ENCODE measurements at places on chromosomes 7 and 10.

DNA sequence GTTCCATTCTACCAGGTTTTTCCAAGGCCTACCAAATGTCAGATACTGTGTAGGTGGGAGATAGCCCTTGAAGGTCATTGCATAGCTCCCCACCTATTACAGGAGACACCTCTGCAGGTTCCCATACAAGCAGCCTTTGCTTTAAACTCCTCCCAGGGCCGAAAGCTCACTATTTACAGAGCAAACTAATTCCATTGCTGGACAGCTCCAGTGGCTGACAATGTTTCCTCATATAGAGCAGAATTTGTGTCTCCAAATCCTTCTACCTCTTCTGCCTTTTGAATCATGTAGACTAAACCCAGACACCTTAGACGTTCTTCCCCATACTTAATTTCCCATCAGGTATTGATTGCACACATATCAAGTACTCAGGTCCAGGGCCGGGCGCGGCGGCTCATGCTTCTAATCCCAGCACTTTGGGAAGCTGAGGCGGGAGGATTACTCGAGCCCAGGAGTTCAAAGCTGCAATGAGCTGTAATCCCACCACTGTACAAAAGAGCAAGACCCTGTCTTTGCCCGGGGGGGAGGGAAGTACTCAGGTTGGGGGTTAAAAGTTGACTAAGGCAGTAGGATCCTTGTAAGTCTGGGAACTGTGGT, 2.1 kb downstream of the CNNM1 start:
- no peak for DNase-seq

DNA sequence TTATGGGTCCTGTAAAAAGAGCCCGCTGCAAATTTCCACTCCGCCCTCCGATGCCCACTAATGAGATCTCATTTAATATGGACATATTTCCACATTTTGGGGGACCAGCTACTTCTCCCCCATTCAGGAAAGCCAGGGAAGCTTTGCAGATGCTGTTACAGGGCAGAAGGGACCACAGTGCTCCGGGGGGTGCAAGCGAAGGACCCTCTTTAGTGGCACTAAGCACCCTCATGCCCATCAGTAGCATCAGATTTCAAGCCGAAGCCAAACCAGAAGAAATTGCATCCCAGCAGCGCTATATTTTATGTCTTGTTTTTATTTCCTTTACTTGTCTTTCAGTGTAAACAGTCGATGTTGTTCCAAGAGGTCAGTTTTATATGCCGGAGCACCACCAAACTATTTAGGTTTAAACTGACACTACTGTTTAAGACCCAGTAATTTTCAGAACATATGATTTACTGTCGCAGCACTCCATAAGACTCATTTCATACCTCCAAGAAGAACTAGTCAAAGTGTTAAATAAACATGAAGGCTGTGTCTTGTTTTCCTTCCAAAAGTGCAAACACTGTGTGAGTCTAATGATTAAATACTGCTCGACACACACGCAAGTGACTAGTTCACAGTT, 122.2 kb upstream of the MGMT start:
- no peak for DNase-seq

DNA sequence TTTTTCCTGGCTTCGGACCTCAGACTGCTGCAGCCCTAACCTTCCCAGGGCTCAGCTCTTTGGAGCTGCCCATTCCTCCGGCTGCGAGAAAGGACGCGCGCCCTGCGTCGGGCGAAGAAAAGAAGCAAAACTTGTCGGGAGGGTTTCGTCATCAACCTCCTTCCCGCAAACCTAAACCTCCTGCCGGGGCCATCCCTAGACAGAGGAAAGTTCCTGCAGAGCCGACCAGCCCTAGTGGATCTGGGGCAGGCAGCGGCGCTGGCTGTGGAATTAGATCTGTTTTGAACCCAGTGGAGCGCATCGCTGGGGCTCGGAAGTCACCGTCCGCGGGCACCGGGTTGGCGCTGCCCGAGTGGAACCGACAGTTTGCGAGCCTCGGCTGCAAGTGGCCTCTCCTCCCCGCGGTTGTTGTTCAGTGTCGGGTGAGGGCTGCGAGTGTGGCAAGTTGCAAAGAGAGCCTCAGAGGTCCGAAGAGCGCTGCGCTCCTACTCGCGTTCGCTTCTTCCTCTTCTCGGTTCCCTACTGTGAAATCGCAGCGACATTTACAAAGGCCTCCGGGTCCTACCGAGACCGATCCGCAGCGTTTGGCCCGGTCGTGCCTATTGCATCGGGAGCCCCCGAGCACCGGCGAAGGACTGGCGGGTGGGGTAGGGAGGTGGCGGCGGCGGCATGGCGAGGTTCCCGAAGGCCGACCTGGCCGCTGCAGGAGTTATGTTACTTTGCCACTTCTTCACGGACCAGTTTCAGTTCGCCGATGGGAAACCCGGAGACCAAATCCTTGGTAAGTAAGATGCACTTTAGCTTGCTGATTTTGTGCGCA, at the start of gene PLXDC2:
Gene PLXDC2 (plus strand): TSS at position 22 of the 820 bp plus-strand sequence.
- DNase-seq, result no peak

DNA sequence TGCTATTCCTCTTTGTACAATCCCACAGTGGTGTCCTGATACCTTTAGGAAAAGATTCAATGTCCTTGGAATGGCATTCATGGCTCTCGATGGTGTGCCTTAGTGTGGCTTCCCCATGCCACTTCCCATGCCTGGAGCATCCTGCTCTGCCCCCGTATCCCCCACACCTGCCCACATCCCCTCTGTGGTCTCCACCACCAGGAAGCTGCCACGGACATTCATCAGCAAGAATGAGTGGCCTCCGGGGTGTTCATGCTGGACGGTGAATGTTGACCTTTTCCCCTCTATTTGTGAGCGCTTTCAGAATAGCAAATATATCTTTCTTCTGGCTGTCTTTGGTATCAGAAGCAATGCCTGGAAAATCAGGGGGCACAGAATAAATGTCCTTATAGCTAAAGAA, 262.0 kb upstream of the NRP1 start:
- no peak for DNase-seq

DNA sequence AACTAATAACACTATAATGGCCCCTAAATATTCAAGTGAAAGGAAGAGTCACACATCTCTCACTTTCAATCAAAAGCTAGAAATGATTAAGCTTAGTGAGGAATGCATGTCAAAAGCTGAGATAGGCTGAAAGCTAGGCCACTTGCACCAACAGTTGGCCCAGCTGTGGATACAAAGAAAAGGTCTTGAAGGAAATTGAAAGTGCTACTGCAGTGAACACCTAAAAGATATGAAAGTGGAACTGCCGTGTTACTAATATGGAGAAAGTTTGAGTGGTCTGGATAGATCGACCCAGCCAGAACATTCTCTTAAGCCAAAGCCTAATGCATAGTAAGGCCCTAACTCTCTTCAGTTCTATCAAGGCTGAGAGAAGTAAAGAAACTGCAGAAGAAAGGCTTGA, 12.1 kb upstream of the SNX13 start:
- no peak for DNase-seq

GRCh38 chr7:70042533-70042932, 444.3 kb downstream of the AUTS2 start:
- DNase-seq, result no peak

GRCh38 chr10:110498982-110499795, 1.5 kb downstream of the DUSP5 start:
- no peak for DNase-seq

DNA sequence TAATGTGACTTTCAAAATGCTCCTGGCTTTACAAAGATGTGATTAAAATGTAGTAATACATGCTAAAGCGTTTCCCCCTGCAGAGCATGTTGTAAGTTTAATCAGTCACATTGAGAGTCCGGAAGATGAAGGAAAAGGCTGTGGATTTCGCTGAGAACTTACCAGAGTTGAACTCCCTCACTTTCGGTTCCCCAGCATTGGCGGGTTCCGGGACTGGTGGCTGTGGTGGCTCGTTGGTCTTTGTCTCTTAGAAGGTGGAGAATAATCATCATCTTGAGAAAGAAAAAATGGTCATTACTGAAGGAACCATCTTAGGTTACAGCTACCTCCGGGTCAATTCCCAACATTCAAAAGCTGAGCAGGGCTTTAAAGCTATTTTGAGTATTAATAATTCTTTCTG, 9.6 kb upstream of the NUPR2 start:
- no peak for DNase-seq

GRCh38 chr10:125521721-125522680, 161.0 kb downstream of the TEX36 start:
- DNase-seq, result no peak

DNA sequence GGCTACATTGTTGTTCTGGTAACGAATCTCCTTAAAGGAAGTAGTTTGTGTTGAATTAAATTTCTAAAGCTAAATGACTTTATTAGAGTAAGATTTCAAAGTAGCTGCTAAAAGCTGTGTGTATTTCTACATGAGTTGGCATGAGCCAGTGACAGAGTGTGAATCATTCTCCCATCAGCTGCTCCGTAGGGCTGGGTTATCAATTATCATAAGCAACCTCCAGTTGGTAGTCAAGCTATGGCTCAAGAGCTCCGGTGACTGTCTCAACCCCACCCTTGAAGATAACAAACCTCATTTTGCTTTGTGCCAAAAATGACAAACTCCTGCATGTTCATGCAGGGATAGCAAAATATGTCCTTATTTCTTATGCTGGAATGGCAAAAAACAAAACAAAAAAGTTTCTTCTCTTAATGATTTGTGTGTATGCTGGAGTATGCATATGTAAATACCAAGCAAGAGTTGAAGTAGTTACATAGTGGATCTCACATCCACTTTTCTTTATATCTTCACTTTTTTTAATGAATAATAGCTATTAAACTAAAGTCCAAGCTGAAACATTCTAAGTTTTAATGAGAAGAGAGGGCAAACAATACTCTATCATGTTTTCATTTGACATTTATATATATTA, 249.4 kb downstream of the CACNA2D1 start:
- DNase-seq, result no peak

GRCh38 chr7:102283477-102284189, 3.0 kb upstream of the SH2B2 start:
- DNase-seq, result no peak

DNA sequence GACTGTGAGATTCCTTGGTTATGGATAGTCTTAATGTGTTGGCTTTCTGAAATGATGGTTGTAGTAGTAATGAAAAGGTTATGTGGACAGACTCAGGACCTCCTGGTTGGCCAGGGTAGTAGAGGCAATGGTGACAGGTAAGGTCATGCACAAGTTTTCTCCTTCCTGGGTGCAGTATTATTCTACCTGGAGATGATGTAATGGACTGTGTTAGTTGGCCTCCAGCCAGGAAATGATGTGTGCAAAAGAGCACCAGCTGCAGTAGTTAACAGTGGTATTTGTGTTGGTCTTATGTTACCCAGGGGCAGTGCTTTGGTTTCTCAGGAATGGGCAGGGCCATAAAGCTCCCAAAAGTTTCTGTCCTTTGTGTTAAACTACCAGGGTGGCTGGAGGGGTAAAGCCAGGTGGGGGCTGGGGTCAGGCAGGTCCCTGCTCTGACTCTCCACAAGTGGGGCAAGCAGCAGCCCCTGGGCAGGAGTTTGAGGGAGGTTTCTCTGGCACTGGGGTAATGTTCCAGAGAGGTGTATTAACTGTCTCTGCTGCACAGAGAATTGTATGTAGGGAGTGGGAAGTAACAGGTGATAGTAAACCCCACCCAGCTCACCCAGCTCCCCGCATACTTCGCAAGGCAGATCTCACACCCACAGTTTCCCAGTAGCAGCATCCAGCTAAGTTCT, 36.3 kb downstream of the GPR22 start:
- DNase-seq, result no peak

GRCh38 chr7:28845106-28845505, 113.0 kb downstream of the TRIL start:
- DNase-seq, result no peak

GRCh38 chr7:102201576-102201975, 85.1 kb upstream of the SH2B2 start:
- DNase-seq, result no peak

- no peak for DNase-seq
Measured at GRCh38 chr10:86888585-86889381, 68.6 kb downstream of the MMRN2 start.

DNA sequence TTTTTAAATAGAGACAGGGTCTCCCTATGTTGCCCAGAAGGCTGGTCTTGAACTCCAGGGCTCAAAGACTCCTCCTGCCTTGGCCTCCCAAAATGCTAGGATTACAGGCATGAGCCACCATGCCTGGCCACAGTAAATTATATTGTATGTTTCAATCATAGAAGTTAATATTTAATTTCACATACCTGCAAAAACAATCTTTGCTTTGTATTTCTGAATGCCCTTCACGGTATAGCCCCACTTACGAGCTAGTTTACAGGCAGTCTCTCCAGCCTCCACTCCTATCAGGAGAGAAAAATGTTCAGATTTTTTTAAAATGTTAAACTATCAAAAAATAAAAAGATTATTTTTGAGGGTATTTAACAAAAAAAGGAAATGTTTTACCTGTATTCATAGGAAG, 10.4 kb downstream of the OAT start:
- DNase-seq, result no peak

- DNase-seq, result no peak
Measured at GRCh38 chr7:26584326-26584725, 280.1 kb downstream of the SKAP2 start.

- no peak for DNase-seq
Measured at GRCh38 chr10:101967713-101968112, 88.3 kb downstream of the ARMH3 start.

GRCh38 chr7:70458745-70459144, 673.2 kb upstream of the GALNT17 start:
- DNase-seq, result no peak

GRCh38 chr7:1055491-1055955, 11.2 kb downstream of the GPR146 start:
- DNase-seq, result no peak

DNA sequence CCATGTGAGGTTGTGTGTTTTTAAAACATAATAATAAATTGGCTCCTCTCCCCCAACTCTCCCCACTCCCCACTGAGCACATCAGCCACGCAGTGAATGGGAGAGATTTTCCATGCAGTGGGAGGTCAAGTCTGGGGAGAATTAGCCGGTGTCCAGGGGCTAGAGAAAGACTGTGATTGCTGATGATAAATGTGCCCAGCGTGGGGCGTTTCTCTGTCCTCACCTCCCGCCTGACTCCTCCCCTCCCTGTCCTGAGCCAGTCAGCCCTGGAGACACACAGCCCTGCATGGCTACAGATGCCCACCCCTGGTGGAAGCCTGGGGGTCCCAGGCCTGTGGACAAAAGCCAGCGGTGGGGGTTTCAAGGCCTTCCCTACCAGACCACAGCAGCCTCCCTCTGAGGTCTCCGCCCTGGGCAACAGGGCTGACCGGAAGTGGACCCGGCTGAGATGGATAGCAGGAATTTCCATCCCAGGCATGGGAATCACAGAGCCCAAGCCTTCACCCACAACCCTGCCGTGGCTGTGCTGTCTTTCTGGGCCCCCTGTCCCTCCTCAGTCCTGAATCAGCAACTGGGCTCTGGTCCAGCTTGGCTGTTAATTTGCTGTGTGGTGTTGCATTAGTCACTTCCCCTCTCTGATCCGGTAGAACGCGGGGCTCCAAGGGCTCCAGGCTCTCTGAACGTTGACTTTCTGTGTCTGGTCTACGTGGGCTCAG, 46.8 kb upstream of the SLC29A3 start:
- DNase-seq, result no peak

DNA sequence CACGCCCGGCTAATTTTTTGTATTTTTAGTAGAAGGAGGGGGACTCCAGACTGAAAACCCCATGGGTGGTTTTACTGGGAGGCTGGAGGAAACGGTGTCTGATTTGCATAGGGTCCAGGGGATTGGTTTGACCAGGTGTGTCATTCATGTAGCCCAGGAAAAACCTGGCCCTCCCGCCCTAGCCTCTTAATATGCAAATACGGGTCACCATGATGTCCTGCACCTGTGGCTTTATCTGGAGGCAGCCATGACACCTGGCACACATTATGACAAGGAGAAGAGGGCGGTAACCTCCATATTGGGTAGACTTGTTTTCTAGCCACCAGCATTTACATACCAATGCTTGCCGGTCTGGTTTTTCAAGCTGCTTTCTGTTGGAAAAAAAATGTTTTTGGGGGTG, 68.0 kb downstream of the TRIL start:
- no peak for DNase-seq

- no peak for DNase-seq
Measured at GRCh38 chr7:50329775-50330174, 25.3 kb downstream of the IKZF1 start.
